ENCODE measurements at places on chromosomes 4 and X.

GRCh38 chr4:85556283-85556682 is 81.3 kb downstream of the ARHGAP24 start:
- DNase-seq, result no peak

GRCh38 chrX:20947411-20947912 is 426.8 kb upstream of the CNKSR2 start:
- no peak for DNase-seq

- DNase-seq, result no peak
Observed at GRCh38 chr4:139142980-139143379, 34.0 kb downstream of the ELF2 start.

- DNase-seq, result no peak
Observed at GRCh38 chr4:178665916-178666315, 1223.7 kb upstream of the AGA start.

GRCh38 chrX:133911825-133912495 is 73.4 kb downstream of the GPC3 start:
- DNase-seq, result no peak

DNA sequence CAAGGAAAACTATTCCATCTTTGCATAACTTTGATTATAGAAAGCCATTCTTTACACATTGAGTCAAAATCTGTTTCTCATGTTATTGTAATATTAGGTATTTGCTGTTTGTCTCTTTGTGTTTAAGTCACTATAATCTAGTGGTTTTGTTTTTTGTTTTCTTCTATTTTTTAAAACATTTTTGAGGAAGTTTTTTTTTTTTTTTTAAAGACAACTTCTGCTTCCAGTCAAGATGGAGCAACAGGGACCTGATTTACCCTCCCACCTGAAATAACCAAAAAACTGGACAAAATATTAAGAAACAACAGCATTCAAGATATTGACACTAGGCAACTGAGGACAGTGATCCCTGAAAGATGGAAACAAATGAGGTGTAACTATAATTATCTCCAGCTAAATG is 18.4 kb upstream of the NSUN7 start:
- DNase-seq, result no peak

DNA sequence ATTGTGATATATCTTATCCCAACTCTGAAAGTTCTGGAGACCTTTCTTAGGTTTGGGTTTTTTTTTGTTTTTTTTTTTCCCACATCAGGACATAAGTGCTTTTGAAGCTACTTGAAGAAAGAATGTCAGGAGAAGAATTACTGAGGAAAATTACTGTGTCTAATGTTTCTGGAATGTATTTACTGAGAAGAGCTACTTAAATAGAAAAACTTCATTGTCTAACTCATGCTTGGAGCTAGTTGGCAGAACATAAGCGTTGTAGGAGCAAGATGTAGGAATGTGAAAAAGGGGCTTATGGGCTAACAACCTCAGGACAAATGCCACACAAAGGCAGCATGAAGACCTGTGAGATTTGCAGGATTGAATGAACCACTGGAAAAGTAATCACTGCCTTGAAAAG is 166.6 kb upstream of the GLRA2 start:
- DNase-seq, result no peak

DNA sequence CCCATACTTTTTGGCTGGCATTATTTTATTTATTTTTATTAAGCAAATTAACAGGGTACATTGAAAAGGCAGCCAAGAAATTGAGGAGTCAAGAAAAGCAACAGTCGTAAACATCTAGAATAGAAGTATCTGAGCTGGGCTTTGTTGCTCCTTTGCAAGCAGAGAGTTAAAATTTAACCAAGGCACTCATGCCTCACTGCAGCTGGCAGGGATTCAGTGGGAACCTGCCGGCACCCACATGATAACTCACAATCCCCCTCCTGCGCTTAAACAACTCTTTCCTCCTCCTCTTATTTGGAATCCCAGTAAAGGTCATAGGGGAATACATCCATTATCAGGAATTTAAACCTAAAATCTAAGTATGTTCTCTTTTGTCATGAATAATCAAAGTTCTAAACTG is 115.5 kb downstream of the SOX3 start:
- DNase-seq, result no peak

- no peak for DNase-seq
Observed at GRCh38 chr4:52709155-52709554, 42.1 kb downstream of the ERVMER34-1 start.

DNA sequence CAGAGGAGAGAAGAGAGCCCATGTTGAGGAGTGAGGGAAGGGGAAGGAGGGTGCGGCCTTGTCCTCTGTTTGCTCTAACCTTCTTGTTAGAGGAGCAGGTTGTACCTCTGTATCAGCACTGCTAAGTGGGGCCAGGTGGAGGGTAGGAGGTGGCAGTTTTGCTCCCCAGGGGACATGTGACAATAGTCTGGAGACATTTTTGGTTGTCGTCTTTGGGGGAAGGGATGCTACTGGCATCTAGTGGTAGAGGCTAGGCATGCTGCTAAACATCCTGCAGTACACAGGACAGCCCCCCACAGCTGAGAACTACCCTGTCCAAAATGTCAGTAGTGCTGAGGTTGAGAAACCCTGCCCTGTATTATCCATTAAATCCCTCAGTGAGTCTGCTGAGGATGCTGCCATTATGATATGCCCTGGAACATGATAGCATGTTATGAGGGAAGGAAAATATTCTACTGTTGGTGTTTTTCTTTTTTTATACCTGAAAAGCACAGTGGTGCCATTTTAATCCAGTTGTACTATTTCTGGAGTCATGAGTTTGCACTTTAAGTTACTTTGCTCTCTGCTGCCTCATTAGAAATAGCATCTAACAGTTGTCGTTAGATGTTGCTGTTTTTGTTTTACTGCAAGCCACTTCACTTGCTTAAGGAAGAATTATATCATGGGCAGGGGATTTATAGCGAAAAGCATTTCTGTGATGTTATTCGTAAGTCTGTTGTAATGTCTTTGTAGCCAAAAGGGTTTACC is 90.6 kb downstream of the LRP2BP start:
- DNase-seq, result no peak

- DNase-seq, result no peak
Observed at GRCh38 chr4:139214039-139214534, 37.1 kb upstream of the ELF2 start.

DNA sequence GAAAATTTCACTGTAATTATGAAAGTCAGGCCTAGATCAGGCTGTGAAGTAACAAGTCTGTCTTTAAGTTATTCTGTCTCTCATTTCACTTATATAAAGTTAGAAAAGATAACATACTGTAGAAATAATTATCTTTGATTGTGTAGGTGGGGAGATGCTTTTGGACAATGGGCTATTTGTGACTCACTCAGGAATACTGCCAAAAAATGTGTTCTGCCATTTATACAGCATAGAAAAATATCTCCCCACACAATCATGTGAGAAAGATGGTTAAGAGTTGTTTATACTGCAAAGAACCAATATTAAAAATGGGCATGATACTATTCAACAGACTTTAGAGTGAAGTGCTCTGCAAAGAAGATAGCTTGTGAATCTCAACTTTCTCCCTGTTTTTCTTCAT is 95.0 kb upstream of the GABRA2 start:
- no peak for DNase-seq

DNA sequence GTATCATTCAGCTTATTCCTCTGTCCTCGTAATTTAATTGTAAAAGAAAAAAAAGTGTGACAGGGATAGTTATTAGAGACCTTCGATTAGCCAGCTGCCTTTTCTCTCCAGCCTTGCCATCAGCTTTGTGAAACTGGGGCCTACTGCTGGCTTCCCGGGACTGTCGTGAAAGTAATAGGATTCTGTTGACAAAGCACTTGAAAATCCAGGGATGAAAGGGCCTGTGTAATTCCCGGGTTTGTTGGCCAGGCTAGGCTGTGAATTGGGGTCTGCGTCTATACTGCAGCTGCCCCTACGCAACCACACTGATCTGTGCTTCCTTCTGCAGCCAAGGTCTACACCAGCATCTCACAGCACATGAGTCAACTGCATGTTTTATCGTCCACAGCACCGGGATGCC is 120.4 kb upstream of the SCML1 start:
- no peak for DNase-seq

GRCh38 chr4:118224243-118224829 is 128.5 kb downstream of the PRSS12 start:
- DNase-seq, result no peak

- DNase-seq, result no peak
Observed at GRCh38 chr4:98343626-98344025, 82.4 kb downstream of the RAP1GDS1 start.

- no peak for DNase-seq
Observed at GRCh38 chr4:82618103-82618720, 56.4 kb upstream of the TMEM150C start.

- no peak for DNase-seq
Observed at GRCh38 chr4:74623041-74623440, 171.3 kb downstream of the BTC start.

- DNase-seq, result no peak
Observed at GRCh38 chr4:114108869-114109268, 129.4 kb upstream of the ARSJ start.

GRCh38 chrX:23904096-23904495 is 3.6 kb downstream of the APOO start:
- DNase-seq, result no peak

DNA sequence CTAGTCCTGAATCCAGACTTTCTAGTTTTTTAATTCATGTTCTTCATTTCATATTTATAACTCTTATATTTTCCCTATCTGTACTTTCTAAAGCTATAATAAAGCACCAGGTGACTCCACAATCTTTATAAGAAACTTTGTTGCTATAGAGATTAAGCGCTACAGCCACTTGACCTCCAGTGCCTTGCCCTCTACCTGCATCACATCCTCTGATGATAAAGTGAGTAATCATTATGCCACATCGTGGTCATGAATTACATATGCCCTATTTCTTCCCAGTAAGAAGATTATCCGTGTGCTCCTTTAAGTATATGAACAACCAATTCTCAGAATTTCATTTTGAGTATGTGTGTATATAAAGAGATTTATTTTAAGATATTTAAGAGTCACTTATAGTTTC is 6.8 kb upstream of the DYNLT3 start:
- DNase-seq, result no peak

DNA sequence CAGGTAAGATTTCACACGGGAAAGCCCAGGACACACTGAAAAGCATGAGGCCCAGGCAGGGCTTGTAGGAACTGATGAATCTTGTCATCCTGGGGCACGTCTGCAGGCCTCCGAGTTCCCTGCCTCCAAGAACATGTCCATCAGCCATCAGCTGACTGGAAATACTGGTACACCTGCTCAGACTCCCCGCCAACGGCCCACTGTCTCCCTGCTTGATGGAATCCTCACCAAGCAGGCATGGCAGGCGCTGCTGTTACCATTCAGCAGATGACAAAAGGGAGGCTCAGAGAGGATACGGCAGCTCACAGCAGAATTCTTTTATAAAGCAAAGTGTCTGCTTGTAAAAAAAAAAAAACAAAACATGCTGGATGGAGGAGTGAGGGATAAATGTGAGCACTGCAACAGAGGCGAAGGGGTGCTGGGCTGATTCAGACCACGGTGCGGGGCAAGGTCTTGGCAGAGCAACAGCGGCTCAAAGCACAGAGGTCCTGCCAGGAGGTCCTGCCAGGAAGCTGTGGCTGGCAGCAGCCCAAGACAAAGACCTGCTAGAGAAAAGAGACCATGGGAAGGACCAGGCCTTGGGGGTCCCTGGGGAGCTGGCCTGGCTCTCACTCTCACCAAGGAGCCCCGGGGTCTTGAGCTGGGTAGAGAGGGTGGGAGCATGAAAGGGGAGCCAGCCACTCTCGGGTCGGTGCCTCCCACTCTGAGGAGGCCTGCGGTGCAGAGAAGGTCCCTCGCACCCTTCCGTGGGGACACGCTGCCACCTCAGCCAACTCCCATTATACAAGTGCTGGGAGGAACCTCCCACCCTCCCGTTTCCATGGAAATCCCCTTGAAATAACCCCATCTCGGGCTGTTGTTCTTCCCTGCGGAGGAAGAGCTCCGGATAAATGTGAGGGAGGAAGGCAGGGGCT is 25.6 kb downstream of the PPP2R2C start:
- DNase-seq, result no peak

GRCh38 chrX:35016051-35016450 is 73.5 kb downstream of the FAM47B start:
- DNase-seq, result no peak

GRCh38 chr4:164946810-164947209 is 30.6 kb downstream of the TRIM61 start:
- no peak for DNase-seq

- no peak for DNase-seq
Observed at GRCh38 chr4:56438766-56439165, 2.7 kb downstream of the PAICS start.

GRCh38 chr4:139528377-139529005 is 27.5 kb downstream of the SETD7 start:
- no peak for DNase-seq

DNA sequence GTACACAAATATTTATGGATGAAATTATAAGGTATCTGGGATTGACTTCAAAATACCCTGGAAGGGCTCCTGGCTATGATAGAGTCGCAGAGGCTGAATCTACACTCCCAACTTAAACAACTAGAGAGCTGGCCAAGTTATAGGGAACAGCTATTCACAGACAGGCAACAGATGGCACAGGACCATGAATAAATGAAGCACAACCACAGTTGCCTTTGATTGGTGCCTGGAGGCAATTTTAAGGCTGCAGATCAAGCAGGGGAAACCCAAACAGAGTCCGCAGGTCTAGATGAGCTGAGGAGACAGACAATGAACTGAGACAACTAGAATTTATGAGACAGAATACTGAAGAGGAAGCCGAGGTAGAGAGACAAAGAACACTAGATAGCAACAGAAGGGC is 155.9 kb downstream of the EVC2 start:
- no peak for DNase-seq

DNA sequence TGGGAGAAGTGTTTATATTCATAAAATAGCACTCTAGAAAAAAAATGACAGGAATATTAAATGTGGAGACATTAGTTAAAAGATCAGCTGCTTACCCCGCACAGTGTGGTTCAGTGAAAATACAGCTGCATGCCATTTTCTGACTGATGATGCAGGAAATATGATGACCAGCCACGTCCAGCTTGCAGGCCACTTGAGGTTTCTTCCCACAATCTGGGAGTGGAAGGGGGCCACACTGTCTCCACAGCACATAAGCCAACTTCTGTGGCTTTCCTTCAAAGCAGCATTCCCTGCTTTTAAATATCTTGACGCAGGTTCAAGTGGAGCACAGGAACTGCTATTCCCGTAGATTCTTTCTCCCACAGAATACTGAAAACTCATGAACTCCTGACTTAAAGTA is 173.4 kb upstream of the GALNT7 start:
- DNase-seq, result no peak

DNA sequence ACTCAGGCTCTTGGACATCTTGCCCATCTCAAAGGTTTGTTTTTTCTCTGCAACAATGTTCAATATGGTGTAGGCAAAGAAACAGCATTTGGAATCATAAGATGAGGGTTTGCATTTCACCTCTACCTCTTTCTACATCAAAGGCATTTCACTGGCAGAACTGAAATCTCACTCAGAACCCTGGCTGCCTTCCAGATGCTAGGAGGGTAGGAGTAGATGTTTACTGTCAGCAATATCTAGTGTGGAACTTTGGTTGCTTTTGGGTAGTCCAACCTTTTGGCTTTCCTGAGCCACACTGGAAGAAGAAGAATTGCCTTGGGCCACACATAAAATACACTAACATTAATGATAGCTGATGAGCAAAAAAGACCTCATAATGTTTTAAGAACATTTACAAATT is 297.0 kb upstream of the KLF3 start:
- DNase-seq, result no peak
